ENCODE measurements at places on chromosomes 6 and 20.

GRCh38 chr6:3045369-3045768, 22.9 kb upstream of the RIPK1 start:
- DNase-seq: no peak

DNA sequence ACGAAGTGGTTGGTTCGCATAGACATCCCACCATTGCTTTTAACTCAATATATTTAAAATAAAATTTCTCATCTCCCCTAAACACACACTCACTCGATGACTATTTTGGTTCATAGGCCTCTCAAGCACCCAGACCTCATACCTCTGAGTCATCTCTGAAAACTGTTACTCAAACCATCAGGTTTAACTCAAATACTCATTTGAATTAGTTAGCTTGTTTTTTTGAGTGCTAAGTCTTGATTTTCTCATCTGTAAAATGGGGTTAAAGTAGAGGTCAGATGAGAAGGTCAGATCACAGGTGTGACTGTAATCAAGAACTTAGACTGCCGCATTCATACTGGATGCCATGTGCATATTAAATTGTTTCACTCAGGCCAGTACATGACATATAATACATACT, 243.9 kb upstream of the TENT5A start:
- peak; percentile 34 for DNase-seq

DNA sequence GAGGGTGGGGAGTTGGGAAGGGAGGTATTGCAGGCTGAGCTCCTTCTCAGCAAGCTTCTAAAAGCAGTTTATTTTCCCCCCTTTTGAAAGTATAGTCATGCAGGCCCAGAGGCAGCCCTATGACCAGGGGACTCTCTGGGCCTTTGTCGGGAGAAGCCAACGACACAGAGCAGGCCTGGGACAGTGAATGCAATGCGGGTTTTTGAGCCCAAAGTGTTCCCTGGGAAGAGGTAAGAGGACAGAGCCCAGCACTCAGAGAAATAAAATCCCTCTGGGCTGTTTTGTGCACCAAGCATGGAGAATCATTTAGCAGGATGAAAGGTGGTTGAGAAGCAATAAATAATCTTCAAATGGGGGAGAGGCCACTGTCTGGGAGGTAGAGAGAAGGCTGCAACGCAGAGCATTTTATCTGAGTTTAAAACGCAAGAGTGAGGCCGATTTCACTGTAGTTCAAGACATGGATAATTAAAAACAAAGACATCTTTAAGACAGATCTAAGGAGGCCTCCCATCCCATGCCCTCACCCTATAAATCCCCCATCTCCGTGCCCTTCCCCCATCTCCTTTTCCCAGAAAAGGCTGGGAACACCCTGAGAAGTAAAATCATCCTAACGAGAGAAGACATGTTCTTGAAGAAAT, 237.5 kb downstream of the CDC5L start:
- DNase-seq: no peak

DNA sequence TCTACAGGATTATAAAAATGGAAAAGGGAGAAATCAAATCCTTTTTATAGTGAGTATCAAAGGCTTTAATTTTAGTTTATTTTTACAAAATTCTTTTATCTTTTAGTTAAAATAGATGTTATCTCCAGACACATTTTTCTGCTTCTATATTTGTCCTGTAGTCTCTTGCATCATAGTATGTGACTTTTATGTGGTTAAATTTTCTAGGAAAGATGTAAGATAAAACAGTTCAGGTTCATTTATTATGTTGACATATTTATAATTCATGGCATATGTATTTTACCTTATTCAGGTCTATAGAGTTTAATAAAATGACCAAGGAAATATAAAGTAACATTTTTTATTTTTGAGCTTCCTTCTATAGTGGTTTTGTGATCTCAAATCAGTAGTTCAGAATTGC, 52.7 kb upstream of the PRL start:
- no peak for DNase-seq

DNA sequence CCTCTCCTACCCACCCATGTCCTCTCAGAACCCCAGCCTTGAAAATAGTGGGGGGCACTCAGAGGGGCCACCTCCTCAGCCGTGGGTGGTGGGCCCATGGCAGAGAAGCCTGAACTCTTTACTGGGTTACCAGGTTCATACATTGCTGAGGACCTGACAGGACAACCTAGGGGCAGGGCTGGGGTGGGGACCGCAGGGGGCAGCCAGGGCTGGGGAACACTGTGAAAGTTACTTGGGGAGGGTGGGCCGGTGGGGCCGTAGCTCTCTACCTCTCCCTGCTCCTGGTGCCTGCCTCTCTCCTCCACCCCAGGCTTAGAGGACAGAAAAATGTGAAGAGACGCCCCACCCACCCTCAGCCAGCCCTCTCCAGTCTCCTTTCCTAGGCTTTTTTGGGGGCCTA, 15.4 kb downstream of the MDFI start:
- no peak for DNase-seq

GRCh38 chr20:58971429-58971828, 9.6 kb upstream of the NELFCD start:
- DNase-seq: no peak

- DNase-seq: no peak
Observed at GRCh38 chr6:38103921-38104320, 284.4 kb downstream of the ZFAND3 start.

DNA sequence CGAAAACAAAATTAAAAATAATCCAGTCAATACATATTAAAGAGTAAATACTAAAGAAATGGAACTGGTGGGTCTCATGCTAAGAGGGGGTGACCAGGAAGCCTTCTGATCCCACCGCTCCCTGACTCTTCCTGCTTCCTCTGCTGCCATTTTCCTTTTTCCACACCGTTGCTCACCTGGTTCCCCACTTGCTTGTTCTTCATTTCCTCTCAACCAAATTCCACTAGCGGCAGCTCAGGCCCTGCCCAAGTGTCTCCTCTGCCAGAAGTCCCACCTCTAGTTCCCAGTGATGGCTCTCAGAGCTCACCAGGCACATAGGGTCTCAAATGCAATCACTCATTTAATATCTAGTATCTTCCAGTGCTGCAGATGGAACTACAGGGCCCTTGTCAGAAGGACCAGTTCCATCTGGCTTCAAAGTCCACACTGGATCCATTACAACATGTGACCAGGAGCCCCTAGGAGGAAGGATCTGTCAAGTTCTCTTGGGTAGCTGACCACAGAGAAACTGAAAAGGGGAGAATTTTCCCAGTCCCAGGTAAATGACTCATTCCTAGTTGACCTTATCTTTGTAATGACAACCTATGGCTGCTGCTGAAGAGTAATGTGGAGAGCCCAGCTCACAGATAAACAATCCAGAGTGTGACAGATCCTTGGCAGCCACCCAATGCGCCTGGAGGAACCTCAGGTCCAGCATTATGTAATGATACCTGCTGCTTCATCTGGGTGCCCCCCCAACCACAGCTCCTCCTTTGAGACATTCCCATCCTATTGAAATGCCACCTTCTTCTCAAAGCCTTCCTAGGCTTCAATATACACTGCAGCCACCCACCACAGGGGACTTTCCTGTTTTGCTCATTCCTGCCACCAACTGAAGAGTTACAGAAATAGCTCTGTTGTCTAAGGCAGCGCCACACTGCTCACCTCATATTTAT, 38.2 kb downstream of the ELMO2 start:
- peak; percentile 14 for DNase-seq

GRCh38 chr20:42281801-42282200, 663.6 kb upstream of the CHD6 start:
- DNase-seq: no peak

- DNase-seq: no peak
Observed at GRCh38 chr6:30074331-30075093, 1.1 kb downstream of the RNF39 start.

DNA sequence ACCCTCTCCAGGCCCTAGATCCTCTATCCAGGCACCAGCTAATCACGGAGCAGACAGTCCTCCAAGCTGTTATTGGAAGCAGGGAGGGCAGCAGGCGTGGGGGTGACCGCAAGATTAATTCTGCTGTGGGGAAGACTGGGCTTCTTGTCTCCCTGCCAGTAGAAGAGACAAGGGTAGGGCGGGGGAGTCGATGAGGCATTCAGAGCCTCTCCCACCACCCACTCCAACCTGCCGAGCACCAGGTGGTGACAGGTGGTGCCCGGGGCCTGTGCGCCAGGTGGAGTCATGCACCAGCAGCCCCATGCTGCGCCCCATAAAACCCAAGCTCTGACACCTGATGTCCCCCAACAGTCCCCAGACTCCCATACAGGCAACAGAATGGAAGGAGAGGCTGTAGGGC, 89.6 kb downstream of the CDH22 start:
- no peak for DNase-seq

GRCh38 chr6:170572704-170573466, 11.6 kb downstream of the PDCD2 start:
- DNase-seq: no peak

DNA sequence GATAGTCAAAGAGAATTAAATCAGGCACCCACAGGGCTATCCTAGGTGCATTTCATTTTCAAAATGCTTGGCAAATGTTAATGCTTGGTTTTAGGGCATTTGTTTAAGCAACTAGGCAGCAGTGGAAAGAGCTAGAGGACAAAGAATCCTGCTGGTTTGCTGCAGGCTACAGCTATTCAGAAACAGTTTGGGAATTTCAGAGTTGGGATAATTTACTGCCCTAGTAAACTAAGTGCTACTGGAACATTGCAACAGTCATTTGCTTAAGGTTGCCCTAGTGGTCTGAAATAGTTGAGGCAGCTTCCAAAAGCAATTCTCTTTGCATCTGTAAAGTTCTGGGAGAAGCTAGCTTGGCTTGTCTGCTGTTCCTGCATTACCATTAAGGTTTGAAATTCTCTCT, 312.7 kb downstream of the LAMA2 start:
- DNase-seq: no peak

- DNase-seq: peak; percentile 79
Observed at GRCh38 chr20:44080646-44081267, 106.2 kb downstream of the JPH2 start.

GRCh38 chr6:85469276-85470022, 19.6 kb downstream of the NT5E start:
- DNase-seq: no peak

- no peak for DNase-seq
Observed at GRCh38 chr20:54874718-54875117, 399.3 kb downstream of the DOK5 start.

- no peak for DNase-seq
Observed at GRCh38 chr20:35111141-35111888, 18.7 kb upstream of the TRPC4AP start.

DNA sequence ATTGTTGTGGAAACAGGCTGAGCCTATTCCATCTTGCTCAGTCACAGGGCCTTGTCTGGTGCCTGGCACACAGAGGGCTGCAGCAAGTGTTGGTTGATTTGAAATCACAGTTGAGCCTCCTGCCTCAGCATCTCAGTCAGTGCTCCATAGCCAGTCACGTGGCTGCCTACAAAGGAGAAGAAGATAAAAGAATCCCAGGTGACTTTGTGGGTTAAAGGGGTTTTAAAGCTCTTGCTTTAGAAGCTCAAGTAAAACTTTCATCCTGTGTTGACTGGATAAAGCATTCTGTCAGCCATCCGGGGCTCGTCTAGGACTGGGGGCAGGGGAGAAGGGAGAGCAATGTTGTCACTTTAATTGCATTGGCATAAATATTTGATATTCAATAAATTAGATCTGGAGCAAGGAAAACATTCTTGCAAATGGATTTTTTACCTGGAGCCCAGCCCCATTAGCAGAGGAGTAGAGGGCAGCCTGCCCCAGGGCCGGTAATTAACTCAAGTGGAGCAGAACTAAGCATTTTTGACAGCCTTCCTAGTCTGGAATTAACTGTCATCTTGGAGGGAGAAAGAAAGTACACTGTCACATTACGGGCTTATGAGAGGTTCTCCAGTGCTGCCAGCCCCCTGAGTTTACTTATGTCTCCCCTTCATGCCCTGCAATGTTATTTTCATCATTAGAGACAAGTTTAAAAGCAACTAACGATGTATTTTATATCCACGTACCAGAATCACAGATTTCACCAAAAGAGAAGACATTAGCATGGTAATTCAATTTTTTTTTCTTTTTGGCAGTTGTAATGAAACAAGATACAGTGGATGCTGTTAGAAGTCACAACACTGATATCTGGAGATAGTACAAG, 71.7 kb upstream of the GTSF1L start:
- no peak for DNase-seq

DNA sequence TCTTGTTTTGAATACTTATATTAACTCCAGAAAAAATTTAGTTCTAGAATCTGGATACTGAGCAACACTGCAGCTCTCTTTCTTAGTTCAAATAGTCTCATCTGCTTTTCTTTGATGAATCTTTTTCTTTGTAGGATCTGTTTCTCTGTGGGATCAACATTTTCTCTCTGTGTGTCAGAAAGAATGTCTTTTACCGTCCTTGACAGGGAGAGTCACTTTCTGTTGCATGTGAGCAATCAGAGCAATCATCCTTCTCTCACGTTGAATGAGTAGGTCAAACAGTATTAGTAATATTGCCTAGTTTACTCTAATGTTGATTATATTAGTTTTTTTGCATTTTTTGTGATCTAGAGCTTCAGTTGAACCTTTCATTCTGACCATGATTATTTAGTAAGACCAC, 130.9 kb downstream of the TRMT11 start:
- no peak for DNase-seq

DNA sequence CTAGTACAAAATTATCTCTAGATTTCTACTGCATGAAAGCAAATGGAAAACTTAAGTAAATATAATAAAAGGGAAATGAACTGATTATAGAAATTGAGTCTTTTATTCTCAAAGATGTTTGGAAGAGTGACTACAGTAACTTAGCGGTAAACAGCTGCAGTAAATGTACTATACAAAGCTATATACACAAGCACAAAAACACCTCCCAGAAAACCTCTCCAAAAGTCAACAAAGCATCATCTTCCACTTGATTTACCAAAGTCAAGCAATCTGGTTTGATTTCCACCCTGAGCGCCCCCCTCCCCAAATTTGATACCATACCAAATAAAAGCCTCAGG, 142.1 kb upstream of the SHLD1 start:
- no peak for DNase-seq

DNA sequence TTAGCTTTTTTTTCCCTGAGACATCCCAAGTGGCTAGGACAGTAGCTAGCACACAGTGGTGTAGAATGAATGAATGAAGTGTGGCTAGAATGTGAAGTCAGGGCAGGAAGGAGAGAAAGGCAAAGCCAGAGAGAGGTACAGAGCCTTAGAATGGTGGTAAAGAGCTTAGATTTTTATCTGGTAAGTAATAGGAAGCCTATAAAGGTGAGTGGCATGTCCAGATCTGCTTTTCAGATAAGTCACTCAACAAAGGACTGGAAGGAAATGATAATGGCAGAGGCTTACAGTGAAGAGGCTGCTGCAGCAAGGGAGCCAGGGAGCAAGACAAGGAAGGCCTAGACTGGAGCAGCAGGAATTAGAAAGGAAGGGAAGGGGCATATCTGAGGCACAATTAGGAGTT, 96.0 kb upstream of the PRDM1 start:
- DNase-seq: no peak

DNA sequence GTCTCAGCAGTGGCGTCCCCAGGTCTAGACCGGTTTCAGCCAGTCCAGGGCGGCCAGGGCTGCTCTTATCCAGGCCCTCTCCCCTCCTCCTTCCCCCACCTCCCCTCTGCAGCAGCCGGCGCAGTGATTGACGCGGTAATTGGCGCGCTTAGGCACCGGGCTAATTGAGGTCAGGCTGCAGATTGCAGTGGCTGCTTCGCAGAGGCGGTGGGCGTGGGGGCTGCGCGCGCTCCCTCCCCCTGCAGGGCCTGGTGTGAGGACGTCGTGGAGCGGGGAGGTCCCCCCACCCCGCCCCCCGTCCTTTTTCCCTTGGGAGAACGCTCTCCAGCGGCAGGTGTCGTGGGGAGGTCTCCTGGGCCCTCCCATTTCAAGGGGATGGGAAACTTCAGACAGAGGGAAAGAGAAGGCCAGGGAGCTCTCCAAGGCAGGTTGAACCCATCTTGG, 70.4 kb upstream of the BLCAP start:
- DNase-seq: no peak
